Left lung (tissue), 14 donors: ENCODE measurements at places on chromosomes 6 and 20. TPM values are rescaled to one million over a fixed set of nuclear protein-coding genes. Genes with fewer than 3 reads are reported as not detected.

Gene KCNQ5
- 4.5 TPM for polyA plus RNA-seq

Gene GABRR1
- polyA plus RNA-seq: not detected

Gene SLC16A10
- 8.4 TPM for polyA plus RNA-seq

Gene PTK6
- 0.53 TPM for polyA plus RNA-seq

Gene RNF217
- 25.5 TPM for polyA plus RNA-seq

Gene KCNK16
- polyA plus RNA-seq: 0.23 TPM

Gene C6orf58
- 1.6 TPM for polyA plus RNA-seq

Gene KIAA0408
- 28.3 TPM for polyA plus RNA-seq

Gene SLC35F1
- 3.3 TPM for polyA plus RNA-seq

Gene ALDH5A1
- 12.3 TPM for polyA plus RNA-seq

Gene MOCS1
- polyA plus RNA-seq: 24.8 TPM

Gene RAET1L
- not detected for polyA plus RNA-seq

Gene GSS
- polyA plus RNA-seq: 50.3 TPM

Gene LAMA4
- 258 TPM for polyA plus RNA-seq

Gene ZDHHC14
- 25.8 TPM for polyA plus RNA-seq

Gene BTN1A1
- 0.26 TPM for polyA plus RNA-seq

Gene SLC26A8
- polyA plus RNA-seq: 0.53 TPM

Gene CCN6
- 0.32 TPM for polyA plus RNA-seq

Gene ADTRP
- polyA plus RNA-seq: 1.0 TPM

Gene TLDC2
- 2.5 TPM for polyA plus RNA-seq

Gene CD83
- polyA plus RNA-seq: 21.8 TPM

Gene HSD17B8
- polyA plus RNA-seq: 20.5 TPM

Gene SIRPA
- polyA plus RNA-seq: 12.4 TPM

Gene HRH3
- not detected for polyA plus RNA-seq

Gene BPIFA1
- not detected for polyA plus RNA-seq

Gene NRSN2
- polyA plus RNA-seq: 36.8 TPM

Gene IRF4
- 0.31 TPM for polyA plus RNA-seq

Gene PBOV1
- not detected for polyA plus RNA-seq
